ENCODE measurements at places on chromosomes 6 and 20.

GRCh38 chr6:143528164-143528811 lies 16.8 kb upstream of the FUCA2 start:
- no peak for DNase-seq

DNA sequence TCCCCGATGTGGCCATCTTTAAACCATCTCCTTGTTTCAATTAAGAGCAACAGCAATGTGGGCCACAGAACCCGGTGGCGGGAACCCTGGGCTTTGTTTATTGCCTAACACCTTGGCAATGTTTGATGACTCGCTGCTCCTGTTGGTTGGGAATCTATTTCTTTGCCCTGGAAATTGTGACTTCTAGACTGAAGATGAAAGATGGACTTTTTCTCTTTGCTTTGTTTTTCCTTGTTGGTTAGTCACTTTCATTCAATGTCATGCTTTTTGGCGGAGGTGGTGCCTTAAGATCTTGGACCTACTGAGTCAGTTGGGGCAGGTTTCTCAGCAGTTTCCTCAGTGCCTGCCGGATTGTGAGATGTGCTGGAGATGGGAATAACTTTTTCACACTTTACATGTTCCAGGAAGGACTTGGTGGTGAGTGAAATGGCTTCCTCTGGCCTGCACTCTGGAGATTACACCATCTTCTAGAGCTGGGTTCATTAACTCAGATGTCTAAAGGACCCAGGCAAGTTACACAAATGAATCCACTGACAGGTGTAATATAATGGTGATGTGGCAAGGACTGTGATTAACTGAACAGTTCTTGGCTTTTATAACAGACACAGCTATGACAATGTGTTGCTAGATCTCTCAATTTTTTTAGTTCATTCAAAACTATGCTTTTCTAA lies 56.3 kb downstream of the TSHZ2 start:
- DNase-seq = no peak

DNA sequence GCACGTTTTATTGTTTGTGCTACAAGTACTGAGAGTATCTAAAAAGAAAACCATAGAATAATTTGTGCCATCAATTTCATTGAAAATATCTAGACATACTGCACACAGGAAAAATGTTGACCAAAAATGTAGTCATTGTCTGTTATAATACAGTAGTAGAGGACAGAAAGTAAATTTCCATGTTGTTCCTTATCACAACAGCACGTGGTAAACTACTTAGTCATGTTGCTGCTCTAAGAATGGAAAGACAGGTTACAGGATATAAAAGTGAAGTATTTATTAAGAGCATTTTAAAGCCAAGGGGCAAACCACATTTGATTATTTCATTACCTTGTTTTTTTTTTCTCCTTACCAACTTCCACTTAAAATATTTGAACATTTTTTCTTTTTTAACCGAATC lies 89.0 kb upstream of the CEP85L start:
- no peak for DNase-seq

- DNase-seq = no peak
Measured at GRCh38 chr6:7806711-7807110, 80.8 kb downstream of the BMP6 start.

- DNase-seq = no peak
Measured at GRCh38 chr6:110201151-110201884, 21.1 kb downstream of the CDC40 start.

DNA sequence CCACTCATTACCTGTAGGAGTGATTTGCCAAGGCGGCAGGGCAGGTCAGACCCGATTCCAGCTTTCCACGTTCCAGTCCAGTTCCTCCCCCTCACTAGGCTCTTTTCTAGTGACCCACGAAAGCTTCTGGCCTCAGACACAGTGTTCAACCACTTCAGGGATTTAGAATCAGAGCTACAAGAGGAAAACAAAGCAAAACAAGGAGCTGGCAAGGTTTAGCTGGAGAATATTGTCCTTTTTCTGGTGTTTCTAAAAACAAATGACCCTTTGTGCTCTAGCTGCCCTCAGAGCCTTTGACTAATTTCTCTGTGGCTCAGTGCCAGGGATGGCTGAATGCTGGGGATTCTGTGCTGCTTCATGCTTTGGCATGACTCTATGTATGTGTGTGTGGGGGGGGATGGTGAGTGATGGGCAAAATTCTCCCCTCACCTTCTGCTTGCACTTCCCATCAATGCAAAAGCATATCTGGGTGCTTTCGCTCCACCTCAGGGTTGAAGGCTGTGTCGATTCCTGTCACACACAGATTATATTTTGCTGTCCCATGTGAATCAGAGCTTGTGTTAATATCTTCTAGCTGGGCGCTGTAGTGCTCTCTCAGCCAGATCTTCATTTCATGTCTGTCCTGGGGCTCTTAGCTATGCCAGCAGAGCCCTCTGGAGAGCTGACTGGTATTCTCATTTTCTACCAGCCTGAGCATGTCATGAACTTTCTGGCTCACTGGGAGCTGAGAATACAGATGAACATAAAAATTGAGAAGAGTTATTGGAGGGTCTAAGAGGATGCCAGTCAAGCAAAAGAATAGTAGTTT lies 19.3 kb upstream of the NEDD9 start:
- DNase-seq = no peak

GRCh38 chr6:5763871-5764270 lies 242.9 kb downstream of the NRN1 start:
- no peak for DNase-seq

- no peak for DNase-seq
Measured at GRCh38 chr20:34582911-34583310, 24.4 kb downstream of the MAP1LC3A start.

DNA sequence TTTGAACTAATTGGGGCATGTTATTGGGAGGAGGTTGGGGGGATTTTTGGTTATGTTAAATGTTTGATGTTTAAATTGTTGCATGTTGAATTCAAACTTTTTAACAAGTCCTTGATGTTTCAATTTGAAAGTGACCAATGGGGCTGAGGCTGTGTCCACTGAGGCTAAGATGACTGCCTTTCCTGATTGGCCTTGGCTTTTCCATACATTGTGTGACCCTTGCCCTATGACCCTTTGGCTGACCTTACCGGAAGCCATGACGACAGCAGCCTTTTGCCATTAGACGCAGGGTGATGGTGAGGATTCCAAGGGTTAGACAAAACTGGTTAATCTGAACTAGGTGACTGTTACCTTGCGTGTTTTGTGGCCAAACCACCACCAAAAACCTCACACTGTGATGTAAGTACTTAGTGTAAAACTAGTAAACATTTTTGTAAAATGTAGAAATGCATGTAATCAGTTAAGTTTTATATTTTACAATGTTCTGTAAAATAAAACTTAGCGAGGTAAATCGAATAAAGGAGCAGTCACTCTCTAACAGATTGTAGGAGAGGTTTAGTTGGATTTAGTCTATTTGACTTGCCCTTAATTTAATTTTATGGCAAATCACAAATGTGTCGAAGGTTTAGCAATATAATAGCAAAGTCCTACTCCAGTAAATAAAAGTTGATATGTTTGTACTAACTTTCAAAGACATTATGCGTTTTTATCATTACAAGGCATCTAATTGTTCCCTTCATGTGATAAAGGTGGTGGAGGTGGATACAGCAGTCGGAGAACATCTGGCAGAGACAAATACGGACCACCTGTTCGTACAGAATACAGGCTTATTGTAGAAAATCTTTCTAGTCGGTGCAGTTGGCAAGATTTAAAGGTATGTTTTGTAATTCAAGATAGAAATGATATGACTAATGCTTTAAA lies 1.6 kb downstream of the SRSF6 start:
- peak; percentile 28 for DNase-seq

GRCh38 chr20:56626367-56627121 lies 2.6 kb upstream of the TFAP2C start:
- no peak for DNase-seq

DNA sequence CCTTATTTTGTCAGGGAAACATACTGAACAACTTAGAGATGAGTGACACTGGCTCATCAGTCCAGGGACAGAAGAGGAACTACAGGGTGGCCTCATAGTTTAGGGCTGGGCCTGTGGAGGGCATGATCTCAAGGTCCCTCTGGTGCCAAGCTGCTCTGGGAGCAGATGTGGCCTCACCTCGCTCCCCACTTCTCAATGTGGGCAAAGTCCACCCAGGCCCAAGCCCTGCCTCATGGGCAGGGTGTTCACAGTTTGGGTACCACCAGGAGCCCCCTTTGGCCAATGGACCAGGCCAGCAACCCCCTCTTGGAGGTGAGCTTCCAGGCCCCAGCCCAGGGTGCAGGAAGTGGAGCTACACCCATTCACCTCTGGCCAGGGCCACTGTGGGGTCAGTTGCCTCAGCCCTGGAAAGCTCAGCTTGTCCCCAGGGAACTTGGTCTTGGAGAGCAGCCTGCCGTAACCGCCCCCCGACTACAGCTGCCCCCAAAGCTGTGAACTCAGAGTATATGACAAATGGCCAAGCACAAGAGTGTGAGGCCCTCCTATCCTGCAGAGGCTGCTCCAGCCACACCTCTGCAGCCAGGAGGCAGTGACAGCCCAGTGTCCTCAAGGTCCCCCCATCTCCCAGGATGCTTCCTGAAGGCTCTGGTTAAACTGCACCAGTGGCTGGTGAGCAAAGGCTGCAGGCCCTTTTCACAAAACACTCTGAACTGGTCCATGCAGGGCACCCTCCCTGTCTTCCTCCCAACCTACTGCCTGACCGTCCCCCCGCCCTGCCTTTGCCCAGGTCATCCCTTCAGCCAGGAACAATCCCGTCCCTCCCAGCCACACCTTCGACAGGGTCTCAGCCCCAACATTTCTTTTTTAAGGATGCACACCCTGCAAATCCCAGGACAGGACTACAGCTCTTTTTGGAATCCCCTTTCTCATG lies 3.6 kb downstream of the ADISSP start:
- no peak for DNase-seq

- DNase-seq = no peak
Measured at GRCh38 chr20:35191419-35192117, 19.7 kb downstream of the PROCR start.

DNA sequence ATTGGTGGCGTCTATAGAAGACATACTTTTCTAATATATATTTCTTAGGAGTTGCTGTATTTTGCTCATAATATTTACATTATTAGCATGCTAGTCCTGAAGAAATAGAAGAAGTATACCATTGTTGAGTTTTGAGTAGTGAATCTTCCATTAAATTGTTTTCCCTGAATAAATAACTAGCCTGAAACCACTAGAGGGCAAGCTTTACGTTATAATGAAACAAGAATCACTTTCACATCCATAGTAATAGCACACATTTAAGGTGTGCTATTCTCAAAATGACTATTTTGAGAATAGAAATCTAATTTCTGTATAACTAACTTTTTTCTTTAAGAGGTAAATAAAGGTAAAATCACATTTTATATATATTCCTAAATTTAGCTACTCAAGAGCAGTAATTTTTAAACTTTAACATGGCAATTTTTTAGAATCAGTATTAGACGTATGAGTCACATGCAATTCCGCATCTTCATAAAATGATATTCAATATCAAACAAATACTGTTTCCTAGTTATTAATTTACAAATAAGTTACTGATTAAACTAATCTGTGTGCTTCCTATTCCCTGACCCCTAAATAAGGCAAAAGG lies 213.2 kb upstream of the MANEA start:
- no peak for DNase-seq

DNA sequence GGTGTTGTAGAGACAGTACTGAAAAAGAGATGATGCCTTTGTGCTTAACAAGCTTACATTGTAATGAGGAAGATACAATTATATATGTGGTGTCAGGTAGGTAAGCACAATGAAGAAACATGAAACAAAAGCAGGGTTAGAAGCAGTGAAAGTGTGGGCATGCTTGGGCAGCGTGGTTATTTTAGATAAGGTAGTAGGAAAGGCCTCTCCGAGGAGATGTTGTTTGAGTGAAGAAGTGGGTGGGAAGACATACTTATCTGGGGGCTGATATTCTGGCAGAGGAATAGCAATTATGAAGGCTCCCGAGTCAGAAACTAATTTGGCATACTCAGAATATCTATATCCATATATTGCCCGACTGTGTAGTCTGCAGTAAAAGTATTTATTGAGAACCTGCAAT lies 4.7 kb downstream of the CDKAL1 start:
- DNase-seq = no peak

DNA sequence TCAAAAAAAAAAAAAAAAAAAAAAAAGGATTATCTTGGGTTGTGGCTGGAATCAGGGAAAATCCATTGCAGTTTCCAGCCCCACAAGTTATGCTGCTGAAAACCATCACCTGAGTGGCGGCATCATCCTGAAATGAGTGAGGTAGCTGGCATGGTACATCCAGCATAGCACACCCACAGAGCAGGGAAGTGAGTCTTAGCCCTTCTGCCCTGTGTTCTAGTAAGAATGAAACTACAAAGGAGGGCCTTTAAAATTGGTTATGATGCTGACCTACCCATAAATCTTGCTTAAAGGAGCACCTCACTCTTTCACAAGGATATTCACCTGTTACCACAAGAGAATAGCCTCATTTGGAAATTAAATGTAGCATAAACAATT lies 119.2 kb downstream of the NFATC2 start:
- no peak for DNase-seq

GRCh38 chr6:138572167-138572875 lies 73.0 kb upstream of the NHSL1 start:
- no peak for DNase-seq

DNA sequence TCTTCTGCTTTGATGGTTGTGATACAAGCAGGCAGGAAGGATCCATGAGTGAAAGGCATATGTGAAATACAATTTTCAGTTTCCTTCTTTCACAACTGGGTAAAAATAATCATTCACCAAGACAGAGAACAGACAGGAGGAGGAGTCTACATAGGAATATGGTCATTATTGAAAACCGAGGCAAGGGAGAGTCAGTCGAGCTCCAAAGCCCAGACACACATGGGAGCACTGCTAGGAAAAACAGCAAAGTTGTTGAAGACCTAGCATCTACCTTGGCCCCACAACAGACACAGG lies 260.6 kb downstream of the ERMARD start:
- no peak for DNase-seq

DNA sequence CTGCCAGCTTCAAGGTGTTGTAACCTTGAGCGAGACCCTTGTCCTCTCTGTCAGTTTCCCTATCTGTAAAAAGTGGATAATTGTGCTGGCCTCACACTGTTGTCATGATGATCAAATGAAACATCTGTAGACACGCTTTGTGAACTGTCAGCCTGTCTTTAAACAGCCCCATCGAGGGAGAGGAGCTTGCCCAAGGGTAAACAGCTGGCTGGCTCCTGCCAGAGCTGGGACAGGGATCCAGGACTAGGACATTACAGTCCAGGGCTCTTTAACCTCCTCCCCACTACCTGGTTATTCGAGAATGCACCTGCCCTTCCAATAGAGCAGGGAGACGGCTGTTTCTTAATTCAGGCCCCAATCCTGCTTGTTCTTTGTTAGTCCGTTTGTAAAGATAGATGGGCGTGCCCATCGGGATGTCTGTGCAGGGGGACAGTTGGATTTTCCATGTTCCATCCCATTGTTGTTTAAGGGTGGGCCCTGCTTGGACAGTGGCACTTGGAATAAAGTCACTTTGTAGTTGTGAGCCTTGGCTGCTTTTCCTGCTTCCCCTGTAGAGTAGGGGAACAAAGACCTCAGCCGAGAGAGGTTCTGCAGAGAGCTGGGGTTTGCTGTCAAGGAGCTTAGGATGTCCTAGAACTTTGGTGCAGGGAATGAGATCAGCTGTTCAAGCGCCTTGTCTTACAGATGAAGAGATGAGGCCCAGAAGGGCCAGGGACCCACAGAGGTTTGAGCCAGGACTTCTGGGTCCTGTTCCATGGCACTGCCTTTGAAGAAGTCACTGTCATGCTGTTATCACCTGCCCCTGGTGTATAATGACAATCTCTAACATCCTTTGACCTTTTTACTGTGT lies 77.9 kb upstream of the MYL9 start:
- DNase-seq = no peak
